ENCODE measurements at places on chromosomes 3 and 15. TPM values are rescaled to one million over a fixed set of nuclear protein-coding genes. Genes with fewer than 3 reads are reported as not detected.

The EFHB gene
- total RNA-seq: 4.9 TPM

The MKRN2OS gene
- not detected for total RNA-seq

The ADGRG7 gene
- not detected for total RNA-seq

The LMOD3 gene
- total RNA-seq: not detected

The NR2E3 gene
- not detected for total RNA-seq

The TIMP4 gene
- not detected for total RNA-seq

The IQCH gene
- 0.78 TPM for total RNA-seq

The TMEM207 gene
- not detected for total RNA-seq

The CRABP1 gene
- total RNA-seq: not detected

The CCDC80 gene
- 0.08 TPM for total RNA-seq

The CSTA gene
- total RNA-seq: 4.0 TPM

The ZBBX gene
- not detected for total RNA-seq

The SLC28A2 gene
- total RNA-seq: not detected
